DMS79 (cell line): ENCODE measurements at places on chromosomes 3 and 15.

GRCh38 chr3:11604139-11604892 lies 39.4 kb downstream of the VGLL4 start:
- DNase-seq, result no peak

- no peak for DNase-seq
Observed at GRCh38 chr3:5426094-5426883, 238.8 kb downstream of the EDEM1 start.

DNA sequence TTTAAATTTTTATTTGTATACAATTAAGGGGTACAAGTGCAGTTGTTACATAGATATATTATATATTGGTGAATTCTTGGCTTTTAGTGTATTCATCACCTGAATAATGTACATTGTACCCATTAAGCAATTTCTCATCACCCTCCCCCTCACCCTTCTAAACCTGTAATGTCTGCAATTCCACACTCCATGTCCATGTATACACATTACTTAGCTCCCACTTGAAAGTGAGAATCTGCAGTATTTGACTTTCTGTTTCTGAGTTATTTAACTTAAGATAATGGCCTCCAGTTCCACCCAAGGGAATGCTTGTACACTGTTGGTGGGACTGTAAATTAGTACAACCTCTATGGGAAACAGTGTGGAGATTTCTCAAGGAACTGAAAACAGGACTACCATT lies 383.2 kb upstream of the KCNMB2 start:
- DNase-seq, result no peak

- no peak for DNase-seq
Observed at GRCh38 chr3:64055076-64055475, 31.8 kb upstream of the PSMD6 start.

- no peak for DNase-seq
Observed at GRCh38 chr15:85475711-85476110, 95.3 kb downstream of the AKAP13 start.

GRCh38 chr15:99619712-99620111 lies 53.9 kb downstream of the MEF2A start:
- DNase-seq, result no peak

DNA sequence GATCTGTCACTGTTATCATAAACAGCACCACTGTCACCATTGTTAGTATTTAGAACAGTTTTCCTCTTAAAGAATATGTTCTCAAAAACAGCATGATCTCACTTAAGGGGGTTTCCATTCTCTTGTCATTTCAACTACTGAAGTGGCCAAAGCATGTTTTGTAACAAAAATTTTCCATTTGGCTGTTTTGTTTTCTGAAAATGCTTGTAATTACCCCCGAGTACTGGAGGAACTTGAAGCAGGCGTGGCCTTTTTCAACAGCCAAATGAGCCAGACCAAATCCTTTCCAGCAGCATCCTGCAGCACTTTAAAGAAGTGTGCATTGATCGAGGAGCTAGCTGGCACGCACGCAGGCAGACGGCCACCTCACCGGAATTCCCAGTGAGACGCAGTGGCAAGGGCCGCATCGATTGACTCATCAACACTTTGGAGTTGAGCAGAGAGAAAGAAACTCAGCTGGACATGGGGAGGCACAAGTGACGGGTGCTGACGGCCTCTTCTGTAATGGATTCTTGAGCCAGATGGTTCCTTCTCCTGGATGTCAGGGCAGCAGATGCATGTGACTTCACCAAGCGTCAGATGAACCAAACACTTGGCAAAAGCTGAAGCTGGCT lies 234.3 kb upstream of the IGF1R start:
- no peak for DNase-seq

DNA sequence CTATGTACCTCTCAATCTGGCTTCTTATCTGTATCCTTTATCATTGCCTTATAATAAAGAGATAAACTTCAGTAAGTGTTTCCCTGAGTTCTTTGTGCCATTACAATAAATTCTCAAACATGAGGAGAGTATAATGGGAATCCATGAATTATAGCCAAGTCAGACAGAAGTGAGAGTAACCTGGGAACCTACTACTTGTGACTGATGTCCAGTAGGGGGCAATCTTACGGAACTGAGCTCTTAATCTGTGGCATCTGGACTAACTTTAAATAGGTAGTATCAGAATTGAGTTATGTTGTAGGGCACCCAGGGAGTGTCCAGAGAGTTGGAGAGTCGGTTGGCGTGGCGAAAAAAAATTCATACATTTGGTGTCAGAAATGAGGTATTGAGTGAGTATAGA lies 542.6 kb downstream of the ZBBX start:
- no peak for DNase-seq

GRCh38 chr15:93417631-93418030 lies 328.6 kb upstream of the RGMA start:
- no peak for DNase-seq

GRCh38 chr3:149087208-149087607 lies 875 bp upstream of the HLTF start:
- no peak for DNase-seq

DNA sequence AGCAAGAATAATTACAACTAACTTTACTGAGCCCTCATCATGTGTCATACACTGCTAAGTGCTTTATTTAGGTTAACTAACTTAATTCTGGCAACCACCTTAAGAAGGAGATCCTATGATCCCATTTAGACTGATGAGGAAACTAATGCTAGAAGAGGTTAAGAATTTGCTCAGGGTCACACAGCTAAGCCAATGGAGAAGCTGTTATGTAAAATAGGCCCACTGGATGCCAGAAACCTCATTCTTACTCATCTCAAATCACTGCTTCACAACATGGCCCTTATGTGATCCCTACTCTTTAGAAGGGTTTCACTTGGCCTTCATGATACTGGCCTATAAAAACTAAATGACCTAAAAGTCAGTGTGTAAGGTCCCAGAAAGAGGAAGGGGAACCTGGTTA lies 41.2 kb downstream of the IMPG2 start:
- no peak for DNase-seq

- DNase-seq, result no peak
Observed at GRCh38 chr3:48428088-48428571, 1.8 kb downstream of the PLXNB1 start.
